ENCODE measurements at places on chromosomes 1 and 21. TPM values are rescaled to one million over a fixed set of nuclear protein-coding genes. Genes with fewer than 3 reads are reported as not detected.

PRAMEF5 gene
- total RNA-seq: not detected

GRCh38 chr1:62240651-62241370, 46.2 kb downstream of the L1TD1 start:
- no peak for DNase-seq

AJAP1 gene
- total RNA-seq: not detected

DNA sequence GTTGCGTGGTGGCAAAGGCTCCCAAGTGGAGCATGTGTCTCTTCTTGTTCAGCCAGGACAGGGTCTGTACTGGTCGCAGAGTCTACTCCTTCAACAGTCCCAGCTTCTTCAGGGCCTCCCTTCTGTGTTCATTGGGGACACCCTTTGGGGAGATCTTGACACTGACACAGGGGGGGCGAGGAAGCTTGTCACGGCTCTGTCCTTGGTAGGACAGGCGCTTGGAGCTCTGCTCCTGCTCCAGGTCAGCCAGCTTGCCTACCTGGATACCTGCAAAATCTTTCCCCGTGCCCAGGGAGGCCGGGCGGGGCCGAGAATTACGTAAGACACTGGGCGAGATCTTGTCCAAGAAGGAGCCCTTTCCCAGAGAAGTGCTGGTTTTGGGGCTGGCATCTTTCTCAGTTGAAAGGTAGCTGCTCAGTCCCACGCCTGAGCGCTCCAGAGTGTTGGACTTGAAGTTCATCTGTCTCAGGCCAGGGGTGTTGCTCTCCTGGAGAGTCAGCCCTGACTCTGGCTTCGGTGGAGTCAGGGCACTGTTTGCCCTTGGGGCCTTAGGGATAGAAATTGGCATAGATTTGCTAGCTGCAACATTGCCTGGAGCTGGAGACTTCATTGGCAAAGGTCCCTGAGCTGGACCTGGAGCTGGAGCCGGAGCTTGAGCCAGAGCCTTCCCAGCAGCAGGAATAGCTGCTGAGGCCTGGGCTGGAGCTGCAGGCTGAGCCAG, 10.5 kb downstream of the C1orf116 start:
- DNase-seq: no peak

DNA sequence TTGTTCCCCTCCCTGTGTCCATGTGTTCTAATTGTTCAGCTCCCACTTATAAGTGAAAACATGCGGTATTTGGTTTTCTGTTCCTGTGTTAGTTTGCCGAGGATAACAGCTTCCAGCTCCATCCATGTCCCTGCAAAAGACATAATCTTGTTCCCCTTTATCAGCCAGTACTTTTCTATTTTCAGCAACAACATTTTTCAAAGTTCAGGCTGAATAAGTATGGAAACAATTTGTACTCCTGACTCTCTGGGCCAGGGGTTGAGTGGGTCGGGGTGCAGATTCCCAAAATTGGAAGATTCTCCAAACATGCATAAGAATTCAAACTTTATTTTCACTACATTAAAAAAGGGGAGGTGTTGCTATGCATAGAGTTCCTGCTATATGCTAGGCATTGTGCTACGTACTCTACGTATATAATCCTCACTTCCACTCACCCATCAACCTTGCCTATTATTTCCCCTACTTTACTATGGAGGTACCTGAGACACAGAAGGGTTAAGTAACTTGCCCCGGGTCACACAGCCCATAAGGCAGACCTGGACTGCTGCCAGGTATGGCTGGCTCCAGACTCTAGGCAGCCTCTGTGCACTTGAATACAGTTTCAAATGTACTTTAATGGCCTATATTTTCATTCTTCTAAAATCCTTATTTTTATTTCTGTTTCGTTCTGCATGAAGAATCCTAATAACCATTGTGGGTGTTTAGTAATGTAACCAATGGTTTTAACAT, 117.1 kb upstream of the C8B start:
- DNase-seq: no peak

LAMB3 gene
- total RNA-seq: 120 TPM
